ENCODE measurements at places on chromosomes 3 and 15.

GRCh38 chr3:111414531-111414930 lies 127.5 kb upstream of the CD96 start:
- DNase-seq: no peak

DNA sequence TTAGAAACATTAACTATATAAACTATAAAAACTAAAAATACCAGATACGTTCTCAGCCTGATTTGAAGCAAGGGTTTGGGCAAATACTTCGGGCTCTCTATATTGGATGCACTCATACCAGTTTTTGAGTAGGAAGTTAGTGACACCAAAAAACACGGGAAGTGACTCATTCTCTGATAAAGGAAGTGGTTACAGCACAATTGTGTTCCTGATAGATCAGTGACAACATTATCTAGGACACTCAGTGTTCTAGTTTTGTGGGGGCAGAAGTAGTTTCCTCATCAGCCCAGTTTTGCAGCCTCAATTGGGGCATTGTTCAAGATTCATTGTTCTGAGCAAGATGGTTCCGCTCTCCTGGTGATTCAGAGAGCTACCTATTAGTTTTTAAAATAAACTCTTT lies 469.6 kb upstream of the DPPA4 start:
- DNase-seq: no peak

DNA sequence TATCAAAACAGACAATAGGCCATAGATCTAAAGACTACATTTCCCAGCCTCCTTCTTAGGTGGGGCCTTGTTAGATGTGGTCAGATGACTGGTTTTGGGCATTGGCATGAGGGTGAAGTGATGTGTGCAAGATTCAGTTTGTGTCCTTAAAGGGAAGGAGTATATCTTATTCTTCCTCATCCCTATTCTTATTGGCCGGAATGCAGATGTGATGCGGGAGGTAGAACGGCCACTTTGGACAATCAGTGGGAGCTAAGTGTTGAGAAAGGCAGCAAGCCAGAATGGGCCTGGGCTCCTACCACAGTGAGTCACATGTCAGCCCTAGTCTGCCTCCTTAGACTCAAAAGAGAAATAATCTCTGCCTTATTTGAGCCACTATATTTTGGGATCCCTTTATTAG lies 89.8 kb upstream of the MEX3B start:
- DNase-seq: no peak

GRCh38 chr15:57018151-57018550 lies 99.7 kb downstream of the TCF12 start:
- DNase-seq: no peak

GRCh38 chr3:45035441-45036301 lies 9.6 kb downstream of the CLEC3B start:
- DNase-seq: no peak

DNA sequence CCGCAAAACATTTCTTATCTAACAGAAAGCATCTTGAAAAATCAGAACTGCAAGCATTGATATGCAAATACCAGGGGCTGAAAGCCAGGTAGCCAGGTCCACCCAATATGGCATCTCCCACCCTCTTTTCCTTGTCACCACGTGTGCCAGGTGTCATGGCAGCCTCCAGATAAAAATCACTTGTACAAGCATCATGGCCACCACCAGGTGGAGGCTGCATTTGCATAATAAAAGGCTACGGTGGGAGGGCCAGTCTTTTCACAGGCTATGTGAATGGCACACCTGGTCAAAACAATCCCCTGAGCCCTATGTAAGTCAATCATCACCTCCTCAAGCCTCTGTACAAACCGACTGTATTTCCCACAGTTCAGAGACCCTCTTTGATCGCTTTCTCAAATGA lies 1233.1 kb upstream of the ALCAM start:
- DNase-seq: no peak

DNA sequence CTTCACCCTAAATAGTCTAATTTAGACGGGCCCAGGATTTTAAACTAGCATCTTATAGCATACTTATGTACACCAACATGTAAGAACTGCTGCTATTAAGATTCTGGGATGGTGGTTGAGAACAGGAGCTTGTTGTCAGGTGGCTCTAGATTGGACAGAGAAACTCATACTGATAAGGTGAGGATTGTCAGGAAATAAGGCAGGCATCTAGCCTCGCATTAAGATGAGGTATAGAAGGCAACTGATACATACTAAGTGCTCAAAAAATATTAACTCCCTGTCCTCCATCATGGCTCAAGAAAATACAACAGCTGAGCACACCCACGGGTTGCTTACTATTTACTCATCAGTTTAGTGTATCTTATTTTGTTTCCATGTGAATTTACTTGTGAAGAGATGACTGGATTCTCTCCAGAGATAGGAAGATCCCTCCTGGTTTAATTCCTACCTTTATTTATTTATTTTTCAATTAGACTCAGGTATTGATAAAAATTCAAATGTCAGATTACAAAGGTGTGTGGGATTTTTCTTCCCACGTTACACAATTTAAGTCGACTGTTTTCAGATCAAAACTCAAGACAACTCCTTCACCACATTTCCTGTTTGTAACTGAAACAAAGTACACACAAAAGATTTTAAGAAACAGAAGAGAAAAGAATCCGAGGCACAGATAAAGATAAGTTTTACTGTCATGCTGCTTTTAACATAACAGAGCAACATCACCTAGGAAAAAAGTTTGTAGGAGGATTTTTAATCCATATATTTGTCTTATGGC lies at the start of gene TRAT1:
Gene TRAT1 (plus strand): TSS at position 664 of the 775 bp plus-strand sequence. CDS start 142 bp downstream, outside the sequence.
- no peak for DNase-seq

Data from mesothelial cell of epicardium (in vitro differentiated cells).